ENCODE measurements at places on chromosomes 1 and 21. TPM values are rescaled to one million over a fixed set of nuclear protein-coding genes. Genes with fewer than 3 reads are reported as not detected.
A peak's percentile ranks its signal among the peaks of the same experiment; 100 is the strongest.

GRCh38 chr1:205472737-205473441 lies 17.0 kb upstream of the BLACAT1 start:
- DNase-seq: no peak
- no peaks in the 10 kb centered on the region for H3K36me3 ChIP-seq
- H3K4me1 ChIP-seq: no peaks in the 10 kb centered on the region
- H3K4me3 ChIP-seq: no peak overlapping the region
- H3K27ac ChIP-seq: no peak overlapping the region

DNA sequence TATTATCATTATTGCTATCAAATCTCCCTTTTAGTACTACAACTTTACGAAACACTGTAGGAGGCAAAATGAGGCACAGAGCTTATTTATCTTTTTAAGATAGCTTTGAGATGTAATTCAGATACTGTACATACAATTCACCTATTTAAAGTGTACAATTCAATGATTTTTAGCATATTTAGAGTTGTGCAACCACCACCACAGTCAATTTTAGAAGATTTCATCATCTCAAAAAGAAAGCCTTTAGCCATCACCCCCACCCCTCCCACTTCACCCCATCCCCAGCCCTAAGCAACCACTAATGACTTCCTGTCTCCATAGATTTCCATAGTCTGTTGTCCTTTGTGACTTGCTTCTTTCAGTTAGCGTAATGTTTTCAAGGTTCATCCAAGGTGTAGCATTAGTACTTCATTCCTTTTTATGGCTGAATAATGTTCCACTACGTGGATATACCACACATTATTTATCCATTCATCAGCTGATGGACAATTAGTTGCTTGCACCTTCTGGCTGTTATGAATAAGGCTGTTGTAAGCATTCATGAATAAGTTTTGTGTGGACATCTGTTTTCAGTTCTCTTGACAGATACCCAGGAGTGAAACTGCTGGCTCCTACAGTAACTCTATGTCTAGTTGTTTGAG lies 9.4 kb upstream of the CAPN9 start:
- H3K4me1 ChIP-seq: no peaks in the 10 kb centered on the region
- no peak for DNase-seq
- no peak overlapping the region for H3K4me3 ChIP-seq
- no peaks in the 10 kb centered on the region for H3K36me3 ChIP-seq
- no peaks in the 10 kb centered on the region for H3K27me3 ChIP-seq

- H3K4me3 ChIP-seq: no peak overlapping the region
- no peaks in the 10 kb centered on the region for H3K36me3 ChIP-seq
- peak; percentile 53 for DNase-seq
These were observed 34.7 kb upstream of the SCCPDH start for GRCh38 chr1:246689409-246690008.

GRCh38 chr1:111624382-111624781 lies 4.8 kb downstream of the RAP1A start:
- no peaks in the 10 kb centered on the region for H3K27me3 ChIP-seq
- H3K4me3 ChIP-seq: peak overlapping the region; percentile 18
- no peak for DNase-seq

- H3K4me1 ChIP-seq: peaks cover 29% of the 10 kb centered on the region
- peak overlapping the region; percentile 47 for H3K27ac ChIP-seq
- H3K4me3 ChIP-seq: peak overlapping the region; percentile 53
- peaks cover 5% of the 10 kb centered on the region for H3K36me3 ChIP-seq
These were observed 3.6 kb downstream of the BEST4 start for GRCh38 chr1:44784094-44785028.

DNA sequence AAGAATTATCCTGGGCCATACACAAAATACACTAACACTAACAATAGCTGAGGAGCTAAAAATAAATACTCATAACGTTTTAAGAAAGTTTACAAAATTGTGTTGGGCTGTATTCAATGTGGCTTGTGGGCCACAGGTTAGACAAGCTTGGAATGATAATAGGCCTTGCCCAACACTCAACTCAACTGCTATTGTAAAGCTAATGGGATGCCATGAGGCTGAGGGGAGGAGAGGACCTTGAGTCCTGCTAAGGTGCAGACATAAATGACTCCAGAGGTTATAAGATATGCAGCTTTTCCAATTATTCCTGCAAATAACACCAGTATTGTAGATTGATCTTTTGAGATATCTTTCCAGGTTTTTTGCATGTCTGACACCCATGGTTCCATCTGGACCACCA lies 97.0 kb downstream of the FCRL5 start:
- no peak overlapping the region for H3K27ac ChIP-seq
- H3K4me3 ChIP-seq: no peak overlapping the region
- H3K36me3 ChIP-seq: no peaks in the 10 kb centered on the region
- no peaks in the 10 kb centered on the region for H3K4me1 ChIP-seq

- no peaks in the 10 kb centered on the region for H3K27me3 ChIP-seq
- no peak overlapping the region for H3K4me3 ChIP-seq
- no peak overlapping the region for H3K27ac ChIP-seq
- H3K4me1 ChIP-seq: peaks cover 25% of the 10 kb centered on the region
These were observed 29.6 kb upstream of the C1orf105 start for GRCh38 chr1:172390683-172391551.

DNA sequence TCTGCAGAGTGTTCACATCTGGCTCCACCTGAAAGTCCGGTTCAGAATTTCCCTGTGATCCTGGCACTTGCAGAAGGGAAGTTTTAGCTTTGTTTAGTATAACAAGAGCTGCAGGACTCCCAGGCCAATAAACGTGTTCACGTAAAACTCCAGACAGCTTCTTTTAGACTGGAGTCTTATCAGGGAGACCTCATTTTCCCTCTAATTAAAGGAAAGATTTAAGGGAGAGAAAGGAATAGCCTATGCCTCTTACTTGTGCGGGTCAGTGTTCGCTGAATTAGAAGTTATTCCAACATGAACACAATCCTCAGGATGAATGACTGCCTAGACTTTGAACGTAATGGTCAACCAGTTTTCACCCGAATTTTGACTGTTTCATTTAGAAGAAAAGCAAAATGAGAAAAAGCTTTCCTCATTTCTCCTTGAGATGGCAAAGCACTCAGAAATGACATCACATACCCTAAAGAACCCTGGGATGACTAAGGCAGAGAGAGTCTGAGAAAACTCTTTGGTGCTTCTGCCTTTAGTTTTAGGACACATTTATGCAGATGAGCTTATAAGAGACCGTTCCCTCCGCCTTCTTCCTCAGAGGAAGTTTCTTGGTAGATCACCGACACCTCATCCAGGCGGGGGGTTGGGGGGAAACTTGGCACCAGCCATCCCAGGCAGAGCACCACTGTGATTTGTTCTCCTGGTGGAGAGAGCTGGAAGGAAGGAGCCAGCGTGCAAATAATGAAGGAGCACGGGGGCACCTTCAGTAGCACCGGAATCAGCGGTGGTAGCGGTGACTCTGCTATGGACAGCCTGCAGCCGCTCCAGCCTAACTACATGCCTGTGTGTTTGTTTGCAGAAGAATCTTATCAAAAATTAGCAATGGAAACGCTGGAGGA lies 202.1 kb upstream of the SGIP1 start:
- peak; percentile 58 for DNase-seq
- peak overlapping the region; percentile 75 for H3K4me3 ChIP-seq
- no peaks in the 10 kb centered on the region for H3K36me3 ChIP-seq
- H3K4me1 ChIP-seq: peaks cover 39% of the 10 kb centered on the region
- H3K27ac ChIP-seq: peak overlapping the region; percentile 87

- no peak overlapping the region for H3K4me3 ChIP-seq
- no peaks in the 10 kb centered on the region for H3K4me1 ChIP-seq
- no peak for DNase-seq
- H3K36me3 ChIP-seq: peaks cover 3% of the 10 kb centered on the region
These were observed 54.7 kb upstream of the MPC2 start for GRCh38 chr1:167991546-167991945.

- H3K27ac ChIP-seq: no peak overlapping the region
- no peak for DNase-seq
- no peaks in the 10 kb centered on the region for H3K36me3 ChIP-seq
- H3K4me1 ChIP-seq: no peaks in the 10 kb centered on the region
- H3K27me3 ChIP-seq: no peaks in the 10 kb centered on the region
- no peak overlapping the region for H3K4me3 ChIP-seq
These were observed 49.6 kb upstream of the KRTAP19-8 start for GRCh38 chr21:31087639-31088473.

Gene UMODL1
- not detected for total RNA-seq

- no peaks in the 10 kb centered on the region for H3K27me3 ChIP-seq
- no peaks in the 10 kb centered on the region for H3K36me3 ChIP-seq
- H3K27ac ChIP-seq: no peak overlapping the region
- no peak for DNase-seq
- no peak overlapping the region for H3K4me3 ChIP-seq
These were observed 48.8 kb downstream of the PPP1R12B start for GRCh38 chr1:202397256-202397655.

GRCh38 chr1:76075877-76076276 lies 1.3 kb downstream of the ST6GALNAC3 start:
- no peak overlapping the region for H3K27ac ChIP-seq
- H3K4me3 ChIP-seq: no peak overlapping the region
- H3K27me3 ChIP-seq: no peaks in the 10 kb centered on the region
- peaks cover 8% of the 10 kb centered on the region for H3K4me1 ChIP-seq

Gene IGFN1
- total RNA-seq: not detected

Gene SLC1A7
- not detected for total RNA-seq

Gene PADI2
- total RNA-seq: not detected

Gene RAD54L
- 50.7 TPM for total RNA-seq

Gene RGS1
- 59.6 TPM for total RNA-seq

- H3K27ac ChIP-seq: no peak overlapping the region
- peaks cover 6% of the 10 kb centered on the region for H3K27me3 ChIP-seq
- H3K4me3 ChIP-seq: no peak overlapping the region
- H3K36me3 ChIP-seq: no peaks in the 10 kb centered on the region
- peak; percentile 8 for DNase-seq
These were observed 9.1 kb downstream of the OLIG1 start for GRCh38 chr21:33078907-33079582.

Gene NTPCR
- total RNA-seq: 29.0 TPM

Gene CD1D
- total RNA-seq: not detected

- no peaks in the 10 kb centered on the region for H3K36me3 ChIP-seq
- H3K27ac ChIP-seq: no peak overlapping the region
- no peak for DNase-seq
- H3K4me3 ChIP-seq: no peak overlapping the region
- H3K4me1 ChIP-seq: peaks cover 29% of the 10 kb centered on the region
These were observed 6.4 kb upstream of the CSF1 start for GRCh38 chr1:109904105-109904817.

Measured in CD8-positive, alpha-beta memory T cell (primary cell).